ENCODE measurements at places on chromosomes 4 and X. TPM values are rescaled to one million over a fixed set of nuclear protein-coding genes. Genes with fewer than 3 reads are reported as not detected.

The CYP4V2 gene
- 36.0 TPM for total RNA-seq

- DNase-seq = no peak
These were observed 131.1 kb downstream of the GPC3 start for GRCh38 chrX:133854290-133854689.

The CEP135 gene
- total RNA-seq = 4.0 TPM

The BMX gene
- 1.8 TPM for total RNA-seq
